Activated T-cell treated with anti-CD3 and anti-CD28 coated beads, Interleukin-2, amount 50 U/mL, for 72 hours (primary cell): ENCODE measurements at places on chromosomes 4 and X. TPM values are rescaled to one million over a fixed set of nuclear protein-coding genes. Genes with fewer than 3 reads are reported as not detected.

Gene VCX2
- total RNA-seq: not detected

Gene TADA2B
- 14.5 TPM for total RNA-seq

Gene DRD5
- not detected for total RNA-seq

Gene GABRE
- not detected for total RNA-seq

Gene CT45A2
- not detected for total RNA-seq

Gene ARMCX1
- total RNA-seq: 3.3 TPM

Gene SMAD1
- 3.1 TPM for total RNA-seq

Gene TBC1D1
- 58.0 TPM for total RNA-seq

Gene MCF2
- 0.37 TPM for total RNA-seq

Gene TREX2
- 2.8 TPM for total RNA-seq

Gene UGT2B11
- not detected for total RNA-seq

Gene VCX3B
- not detected for total RNA-seq

Gene HERC5
- total RNA-seq: 21.1 TPM

Gene RENBP
- total RNA-seq: 11.6 TPM

Gene EDA2R
- total RNA-seq: 10.5 TPM

Gene FAM9C
- total RNA-seq: 0.09 TPM

Gene SATL1
- total RNA-seq: not detected

Gene P2RY4
- 0.34 TPM for total RNA-seq

Gene TXK
- 37.8 TPM for total RNA-seq

Gene UCP1
- total RNA-seq: not detected

Gene XK
- total RNA-seq: not detected

Gene ALB
- total RNA-seq: 0.42 TPM

Gene STPG2
- total RNA-seq: not detected

Gene BGN
- not detected for total RNA-seq

Gene PITX2
- total RNA-seq: 0.31 TPM

Gene F11
- total RNA-seq: not detected

Gene TMPRSS11F
- not detected for total RNA-seq

Gene TNMD
- not detected for total RNA-seq

Gene CEP44
- 33.5 TPM for total RNA-seq

Gene USP17L24
- not detected for total RNA-seq

Gene LRRC66
- 0.72 TPM for total RNA-seq

Gene PNMA6A
- 0.49 TPM for total RNA-seq

Gene RPGR
- total RNA-seq: 8.6 TPM

Gene AADAT
- total RNA-seq: 0.38 TPM

Gene CDS1
- 0.28 TPM for total RNA-seq

Gene GPR173
- 0.81 TPM for total RNA-seq

Gene TMEM35A
- 0.26 TPM for total RNA-seq

Gene MID2
- 18.9 TPM for total RNA-seq

Gene EFNB1
- total RNA-seq: 5.1 TPM

Gene CCKAR
- total RNA-seq: not detected

Gene FOXO4
- total RNA-seq: 15.1 TPM
